Lung (tissue), 17 donors: ENCODE measurements at places on chromosomes 11 and 22.

GRCh38 chr11:73980001-73980961 lies 2.4 kb downstream of the UCP2 start:
- DNase-seq = peak; percentile 41

- DNase-seq = no peak
These were observed 16.1 kb downstream of the EWSR1 start for GRCh38 chr22:29284196-29284595.

- DNase-seq = peak; percentile 78
These were observed 2.3 kb downstream of the KRTAP5-11 start for GRCh38 chr11:71580057-71581003.

GRCh38 chr11:15525582-15525981 lies 410.9 kb downstream of the INSC start:
- no peak for DNase-seq

DNA sequence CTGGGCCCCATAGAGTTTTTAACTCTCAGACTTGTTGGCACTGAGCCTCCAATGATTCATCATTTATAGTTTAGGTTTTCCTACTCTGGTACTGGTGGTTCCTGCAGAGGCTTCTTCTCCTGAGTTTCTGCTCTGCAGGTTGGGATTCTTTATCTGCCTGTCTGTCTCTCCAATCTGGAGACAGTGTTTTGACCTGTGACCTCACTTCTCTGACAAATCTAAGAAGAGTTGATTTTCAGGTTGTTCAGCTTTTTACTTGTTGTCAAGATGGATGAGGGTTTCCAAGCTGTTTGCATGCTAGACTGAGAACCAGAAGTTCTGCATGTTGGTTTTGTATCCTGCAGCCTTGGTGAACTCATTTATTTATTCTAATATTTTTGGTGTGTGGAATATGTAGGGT lies 63.9 kb downstream of the JAM3 start:
- DNase-seq = no peak

DNA sequence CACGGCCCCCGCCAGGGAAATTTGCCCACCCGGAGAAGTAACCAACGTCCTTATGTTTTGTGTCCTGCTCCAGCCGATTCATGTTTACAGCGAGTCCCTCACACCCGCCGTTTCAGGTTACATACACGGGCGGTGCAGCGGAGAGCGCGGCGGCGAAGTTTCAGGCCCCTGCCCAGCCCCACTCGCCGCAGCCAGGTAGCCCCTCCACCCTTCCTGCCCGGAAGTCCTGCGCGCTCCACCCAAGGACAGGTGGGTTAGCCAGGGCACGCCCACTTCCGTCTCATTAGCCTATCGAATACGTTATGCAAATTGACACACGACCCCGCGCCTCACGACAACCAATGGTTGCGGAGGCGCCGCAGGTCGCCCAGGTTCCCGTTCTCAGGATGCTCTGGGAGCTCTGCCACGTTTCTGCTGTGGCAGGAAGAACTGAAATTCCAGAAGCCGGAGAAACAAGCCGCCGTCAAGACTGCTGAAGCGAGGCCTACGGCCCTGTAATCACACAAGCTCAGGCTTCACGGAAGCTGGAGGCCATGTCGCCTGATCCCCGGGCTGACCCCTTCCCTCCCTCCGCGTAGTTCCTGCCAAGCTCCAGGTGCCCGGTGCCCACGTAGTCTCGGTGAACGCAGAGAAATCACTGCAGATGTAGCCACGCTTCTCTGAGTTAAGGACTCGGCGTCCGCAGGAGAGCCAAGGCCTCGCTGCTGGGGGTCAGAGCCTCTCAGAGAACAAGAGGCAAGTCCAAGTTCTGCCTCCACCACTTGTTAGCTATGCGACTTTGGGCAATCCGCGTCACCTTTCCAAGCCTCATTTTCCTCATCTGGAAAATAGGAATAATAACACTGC lies 22.4 kb upstream of the MYH9 start:
- DNase-seq = peak; percentile 92

DNA sequence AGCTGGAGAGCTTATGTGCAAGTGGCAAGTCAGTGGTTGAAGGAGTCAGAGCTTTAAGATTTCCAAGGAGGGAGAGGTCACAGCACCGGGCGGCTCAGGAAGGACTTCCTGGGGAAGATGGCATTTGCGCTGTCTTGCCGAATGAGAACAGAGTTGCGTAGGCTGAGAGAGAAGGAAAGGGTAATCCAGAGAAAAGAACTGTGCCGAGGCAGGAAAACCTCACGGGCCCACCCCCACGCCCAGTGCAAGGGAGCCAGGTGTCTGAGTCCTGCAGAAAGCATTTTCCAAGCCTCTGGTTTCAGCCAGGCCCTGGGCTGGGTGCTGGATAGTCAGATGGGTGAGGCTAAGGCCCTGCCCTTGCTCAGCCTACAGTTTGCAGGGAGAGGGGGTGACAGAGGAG lies 3.2 kb upstream of the AP1B1 start:
- DNase-seq = no peak
